Left ventricle myocardium superior (tissue), 1 donor: ENCODE measurements at places on chromosomes 5 and 9. TPM values are rescaled to one million over a fixed set of nuclear protein-coding genes. Genes with fewer than 3 reads are reported as not detected.

The OSMR gene
- total RNA-seq = 9.9 TPM

The DPYSL3 gene
- total RNA-seq = 19.5 TPM

The PCDHGC5 gene
- 3.2 TPM for total RNA-seq

The STOM gene
- 153 TPM for total RNA-seq

The CRB2 gene
- total RNA-seq = 0.79 TPM

The PCDHGB3 gene
- total RNA-seq = 7.2 TPM

The GRM6 gene
- total RNA-seq = not detected

The ARL14EPL gene
- not detected for total RNA-seq

The RANBP3L gene
- 0.50 TPM for total RNA-seq

The FABP6 gene
- total RNA-seq = 3.3 TPM

The C5 gene
- 0.69 TPM for total RNA-seq

The BAAT gene
- not detected for total RNA-seq

The RNF44 gene
- total RNA-seq = 32.4 TPM

The TXNDC8 gene
- total RNA-seq = not detected

The IL13 gene
- not detected for total RNA-seq

The MVB12B gene
- 11.8 TPM for total RNA-seq

The LCN9 gene
- not detected for total RNA-seq

The TOR4A gene
- 19.3 TPM for total RNA-seq

The NDUFS6 gene
- total RNA-seq = 128 TPM

The C9 gene
- total RNA-seq = not detected

The TMEM252 gene
- not detected for total RNA-seq

The GRHPR gene
- 117 TPM for total RNA-seq

The CCDC192 gene
- total RNA-seq = not detected

The STPG3 gene
- 0.69 TPM for total RNA-seq

The GABRA1 gene
- not detected for total RNA-seq

The NR5A1 gene
- not detected for total RNA-seq
